Activated CD4-positive, alpha-beta memory T cell treated with anti-CD3 and anti-CD28 coated beads, Interleukin-2, amount 10 ng/mL, durations not matched to agents 7 days and 5 days (primary cell): ENCODE measurements at places on chromosomes 12 and 14. TPM values are rescaled to one million over a fixed set of nuclear protein-coding genes. Genes with fewer than 3 reads are reported as not detected.

- no peak overlapping the region for H3K27ac ChIP-seq
- H3K27me3 ChIP-seq, result no peaks in the 10 kb centered on the region
- peaks cover 59% of the 10 kb centered on the region for H3K4me1 ChIP-seq
- H3K36me3 ChIP-seq, result peaks cover 10% of the 10 kb centered on the region
- no peak overlapping the region for H3K4me3 ChIP-seq
Measured at GRCh38 chr12:122104844-122105243, 26.3 kb downstream of the MLXIP start.

DNA sequence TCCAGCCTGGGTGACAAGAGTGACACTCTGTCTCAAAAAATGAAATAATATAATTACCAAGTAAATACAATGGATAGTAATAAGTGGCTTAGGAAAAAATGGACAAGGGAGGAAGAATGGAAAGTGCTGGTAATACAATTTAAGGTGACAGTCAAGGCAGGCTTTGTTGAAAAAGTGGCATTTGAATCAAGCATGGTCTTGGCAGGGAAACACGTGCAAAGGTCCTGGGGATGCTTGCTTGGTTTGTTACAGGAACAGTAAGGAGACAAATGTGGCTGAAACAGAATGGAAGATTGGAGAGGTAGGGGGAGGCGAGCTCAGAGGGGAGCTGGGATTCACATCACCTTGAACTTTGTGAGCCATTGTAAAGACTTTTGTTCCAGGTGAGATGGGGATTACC, 153.2 kb downstream of the TMEM132C start:
- no peaks in the 10 kb centered on the region for H3K4me1 ChIP-seq
- no peaks in the 10 kb centered on the region for H3K36me3 ChIP-seq
- no peak overlapping the region for H3K27ac ChIP-seq
- DNase-seq, result no peak
- no peak overlapping the region for H3K4me3 ChIP-seq

- no peaks in the 10 kb centered on the region for H3K4me1 ChIP-seq
- H3K36me3 ChIP-seq, result no peaks in the 10 kb centered on the region
- H3K27me3 ChIP-seq, result peaks cover 8% of the 10 kb centered on the region
- H3K27ac ChIP-seq, result no peak overlapping the region
- H3K4me3 ChIP-seq, result no peak overlapping the region
- no peak for DNase-seq
Measured at GRCh38 chr14:99378782-99379214, 101.9 kb downstream of the SETD3 start.

- H3K4me3 ChIP-seq, result no peak overlapping the region
- H3K4me1 ChIP-seq, result peaks cover 34% of the 10 kb centered on the region
- no peak for DNase-seq
- H3K27me3 ChIP-seq, result no peaks in the 10 kb centered on the region
- peaks cover 6% of the 10 kb centered on the region for H3K36me3 ChIP-seq
- no peak overlapping the region for H3K27ac ChIP-seq
Measured at GRCh38 chr14:34933301-34933700, 49.5 kb upstream of the SRP54 start.

Gene PLEKHD1
- total RNA-seq, result 0.13 TPM

Gene PLBD1
- not detected for total RNA-seq
